Panc1 (cell line): ENCODE measurements at places on chromosomes 4 and X.

GRCh38 chr4:7554905-7555304 lies 120.2 kb upstream of the PSAPL1 start:
- DNase-seq: no peak

DNA sequence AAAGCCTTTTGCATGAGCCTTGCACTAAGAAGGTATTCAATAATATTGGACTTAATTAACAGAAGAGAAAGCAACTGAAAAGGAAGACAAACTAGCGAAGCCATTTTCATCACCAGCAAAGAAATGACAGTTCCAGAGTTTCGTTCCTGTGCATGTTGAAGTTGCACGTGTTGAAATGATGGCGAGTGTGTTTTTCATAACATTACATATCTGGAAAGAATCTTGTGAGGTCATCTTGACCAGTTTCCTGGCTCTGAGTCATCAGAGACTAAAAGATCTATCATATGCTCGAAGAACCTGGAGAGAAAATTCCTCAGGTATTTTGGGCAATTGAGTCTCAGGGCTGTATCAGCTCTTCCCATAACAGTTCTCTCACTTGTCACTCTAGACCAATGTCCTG lies 106.2 kb upstream of the MAML3 start:
- peak; percentile 54 for DNase-seq

DNA sequence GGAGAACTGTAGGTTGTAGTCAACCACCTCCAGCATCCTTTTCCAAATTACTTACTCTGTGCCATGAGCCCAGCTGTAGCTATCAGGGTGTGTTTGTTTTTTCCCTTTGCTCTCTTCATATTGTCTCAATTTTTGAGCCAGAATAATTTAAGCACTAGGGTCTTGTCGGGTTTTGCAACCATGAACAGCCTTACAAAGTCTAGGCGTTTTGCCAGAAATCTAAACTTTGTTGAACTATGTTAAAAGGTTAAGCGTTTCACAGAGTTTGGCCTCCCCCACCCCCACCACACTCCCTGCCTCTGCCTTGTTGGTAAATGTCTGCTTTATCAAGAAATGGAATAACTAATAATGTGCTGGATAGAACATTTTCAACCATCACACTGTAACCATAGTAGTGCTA lies 190.6 kb upstream of the TTC29 start:
- DNase-seq: no peak

- DNase-seq: no peak
Observed at GRCh38 chrX:39809331-39809730, 288.4 kb downstream of the BCOR start.

DNA sequence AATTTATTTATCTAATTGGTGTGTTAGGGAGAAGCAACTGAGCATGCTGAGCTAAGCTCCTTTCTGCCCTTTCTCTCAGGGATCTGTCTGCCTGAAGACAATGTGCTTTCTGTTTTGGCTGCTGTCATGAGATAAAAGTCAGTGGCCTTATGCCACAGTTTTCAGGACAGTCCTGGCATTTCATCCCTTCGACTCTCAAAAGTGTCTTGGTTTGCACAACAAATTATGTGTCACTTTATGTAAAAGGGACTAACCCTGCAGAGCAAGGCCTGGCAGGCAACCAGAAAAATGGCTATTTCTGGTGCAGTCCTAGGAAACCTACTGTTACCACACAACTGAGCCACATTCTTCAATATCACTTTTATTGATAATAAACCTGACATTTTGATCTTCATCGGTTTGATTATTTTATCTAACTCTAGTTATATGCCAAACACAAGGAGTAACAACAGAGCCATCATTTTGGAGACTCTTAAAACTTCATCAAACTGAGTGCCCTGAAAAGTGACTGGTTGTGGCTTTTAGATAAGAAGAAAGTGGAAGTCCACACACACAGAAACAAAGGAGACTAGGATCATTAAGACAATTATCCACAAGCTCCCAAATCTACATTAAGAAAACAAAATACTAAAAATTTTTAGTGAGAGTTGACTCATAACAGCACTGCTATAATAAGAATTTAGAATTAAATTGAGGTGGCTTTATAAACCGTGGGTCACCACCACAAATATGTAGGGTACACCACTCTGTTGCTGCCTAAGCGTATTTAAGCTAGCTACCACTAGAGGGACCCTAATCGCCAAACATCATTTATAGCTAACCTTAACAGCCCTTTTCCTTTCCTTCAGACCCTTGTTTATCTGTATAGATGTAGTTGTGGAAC lies 95.9 kb upstream of the PTPN13 start:
- peak; percentile 32 for DNase-seq
